Ascending aorta (tissue), 2 donors: ENCODE measurements at places on chromosomes 6 and 20.

DNA sequence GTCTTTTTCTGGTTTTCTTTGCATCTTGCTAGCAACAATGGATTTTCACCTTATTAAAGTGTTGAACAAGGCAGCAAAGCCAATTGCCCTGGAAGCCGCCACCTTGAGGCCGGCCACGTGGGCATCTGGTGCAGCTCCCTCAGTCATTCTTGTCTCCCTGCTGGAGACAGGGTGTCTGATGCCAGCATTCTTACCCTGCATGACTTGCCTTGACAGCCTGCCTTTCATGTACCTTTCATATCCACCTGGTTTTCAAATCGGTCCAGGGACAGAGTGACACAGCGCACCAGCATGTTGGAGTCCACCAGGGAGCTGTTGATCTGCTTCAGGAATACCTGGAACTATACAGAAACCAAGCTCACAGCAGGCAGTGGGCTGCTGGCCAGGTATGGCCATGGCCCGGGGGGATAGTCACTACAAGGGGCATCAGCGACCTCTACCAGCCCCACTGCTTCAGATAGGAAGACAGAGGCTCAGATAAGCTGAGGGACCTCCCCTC is 49.8 kb downstream of the MYH7B start:
- no peak for DNase-seq

DNA sequence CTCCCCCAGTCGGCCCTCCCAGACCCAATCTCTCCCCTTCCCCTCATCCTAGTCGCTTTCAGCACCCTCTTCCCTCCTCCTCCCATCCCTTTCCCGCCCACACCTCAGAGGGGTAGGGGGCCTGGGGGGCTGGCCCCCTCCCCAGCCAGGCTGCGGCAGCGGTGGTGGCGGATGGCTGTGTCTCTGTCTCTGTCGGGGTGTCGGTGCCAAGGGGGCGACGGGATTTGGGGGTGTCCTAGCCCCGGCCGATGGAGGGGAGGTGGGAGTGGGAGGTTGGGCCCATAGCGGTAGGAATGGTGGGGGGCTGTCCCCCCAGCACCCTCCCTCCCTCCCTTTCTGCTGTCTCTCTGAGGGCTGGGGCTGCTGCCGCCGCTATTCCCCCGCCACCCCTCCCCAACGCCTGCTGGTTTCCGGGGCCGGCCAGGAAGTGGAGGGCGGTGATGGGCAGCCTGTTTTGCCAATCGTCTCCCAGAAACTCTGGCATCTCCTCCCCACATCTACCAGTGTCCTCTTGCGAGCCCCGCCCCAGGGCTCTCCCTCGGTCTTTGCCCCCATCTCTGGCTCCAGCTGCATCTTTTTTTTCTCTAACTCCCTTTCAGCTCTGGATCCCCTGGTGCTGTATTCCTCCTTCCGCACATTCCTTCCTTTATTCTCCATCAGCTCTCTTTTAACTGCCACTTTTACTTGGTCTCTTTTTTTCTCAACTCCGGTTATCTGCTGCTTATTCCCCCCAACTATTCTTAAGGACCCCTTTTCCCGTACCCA is at the start of gene AGPAT1:
TSS of gene AGPAT1 (minus strand) at position 374 of the 765 bp plus-strand sequence. CDS start 4,588 bp downstream, outside the sequence.
- peak; percentile 97 for DNase-seq

GRCh38 chr6:104984831-104985230 is 27.9 kb downstream of the LIN28B start:
- no peak for DNase-seq

GRCh38 chr6:156780102-156780641 is 3.0 kb downstream of the ARID1B start:
- no peak for DNase-seq

DNA sequence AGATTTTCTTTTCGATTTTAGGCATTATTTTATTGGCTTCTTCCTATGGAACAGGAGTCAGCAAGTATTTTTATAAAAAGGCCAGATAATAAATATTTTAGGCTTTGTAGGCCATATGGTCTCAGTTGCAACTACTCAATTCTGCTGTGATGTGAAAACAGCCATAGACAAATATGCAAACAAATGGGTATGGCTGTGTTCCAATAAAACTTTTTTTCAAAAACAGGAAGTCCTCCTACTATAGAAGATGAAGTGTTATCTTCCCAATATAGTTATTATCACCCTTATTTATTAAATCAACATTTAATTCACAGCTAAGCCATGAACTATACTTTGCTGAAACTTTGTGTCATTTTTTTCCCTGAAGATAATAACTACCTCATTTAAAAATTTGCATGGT is 57.2 kb downstream of the CHD6 start:
- no peak for DNase-seq

DNA sequence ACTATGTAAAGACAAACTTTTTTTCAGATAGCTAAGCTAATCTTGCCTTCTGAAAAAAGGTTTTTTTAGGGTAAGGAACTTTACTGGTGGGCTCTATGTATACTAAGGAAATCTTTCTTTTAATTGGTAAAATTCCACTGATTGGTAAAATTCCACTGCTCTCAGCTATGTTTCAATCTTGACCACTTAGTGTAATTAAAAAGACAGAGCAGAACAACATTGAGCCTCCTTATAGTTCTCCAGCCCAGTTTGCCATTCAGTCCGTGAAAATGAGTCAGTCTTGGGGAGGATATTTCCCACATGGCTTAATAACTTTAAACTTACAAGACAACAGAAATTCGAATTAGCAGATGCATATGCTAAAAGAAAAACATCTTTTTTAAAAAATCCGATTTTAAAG is 92.7 kb downstream of the EYA4 start:
- no peak for DNase-seq

DNA sequence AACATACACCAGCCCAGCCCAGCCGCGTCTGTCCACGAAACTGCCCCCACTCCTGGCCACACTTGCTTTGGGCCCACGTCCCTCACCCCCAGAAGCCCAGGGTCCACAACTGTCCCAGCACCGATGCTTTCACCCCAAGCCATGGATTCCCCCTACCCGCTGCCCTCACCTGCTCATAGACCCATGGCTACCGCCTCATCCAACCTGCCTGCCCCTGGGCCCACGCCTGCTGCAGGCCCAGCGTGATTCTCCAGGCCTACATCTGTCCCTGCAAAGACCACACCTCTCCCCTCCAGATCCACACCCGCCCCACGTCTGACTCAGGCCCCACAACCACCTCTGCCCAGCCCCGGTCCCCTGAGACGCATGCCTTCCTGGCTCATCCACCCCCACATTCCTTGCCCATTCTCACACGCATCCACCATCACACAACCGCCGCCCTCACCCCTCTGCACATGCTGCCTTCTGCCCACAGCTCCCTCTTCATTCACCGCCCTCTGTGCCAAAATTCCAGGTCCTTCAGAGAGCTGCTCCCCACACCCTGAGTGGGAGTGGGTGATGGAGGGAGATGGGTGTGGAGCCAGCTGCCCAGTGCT is 86.7 kb downstream of the GRM4 start:
- DNase-seq = no peak

GRCh38 chr6:41051873-41052272 is 1.1 kb upstream of the APOBEC2 start:
- no peak for DNase-seq

- no peak for DNase-seq
These were observed 78.7 kb downstream of the AK9 start for GRCh38 chr6:109612268-109612667.

DNA sequence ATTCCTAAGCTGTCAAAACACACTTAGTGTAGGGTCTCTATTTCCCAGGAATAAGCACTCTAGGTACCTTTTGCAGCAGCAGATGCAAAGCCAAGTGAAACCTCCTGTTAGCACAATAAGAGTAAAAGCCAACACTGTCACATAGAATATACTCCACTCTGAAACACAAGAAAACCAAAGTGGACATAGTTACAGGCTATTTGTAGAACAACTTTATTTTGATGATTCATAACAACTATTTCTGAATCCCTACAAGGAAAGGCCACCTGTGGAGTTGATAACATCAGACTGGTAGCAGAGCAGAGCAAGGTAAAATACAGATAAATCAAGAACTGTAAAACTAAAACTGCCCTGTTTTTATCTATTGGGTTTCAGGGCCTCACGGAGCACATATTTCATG is 59.7 kb downstream of the ALDH5A1 start:
- no peak for DNase-seq
